ENCODE measurements at places on chromosomes 6 and 20.

DNA sequence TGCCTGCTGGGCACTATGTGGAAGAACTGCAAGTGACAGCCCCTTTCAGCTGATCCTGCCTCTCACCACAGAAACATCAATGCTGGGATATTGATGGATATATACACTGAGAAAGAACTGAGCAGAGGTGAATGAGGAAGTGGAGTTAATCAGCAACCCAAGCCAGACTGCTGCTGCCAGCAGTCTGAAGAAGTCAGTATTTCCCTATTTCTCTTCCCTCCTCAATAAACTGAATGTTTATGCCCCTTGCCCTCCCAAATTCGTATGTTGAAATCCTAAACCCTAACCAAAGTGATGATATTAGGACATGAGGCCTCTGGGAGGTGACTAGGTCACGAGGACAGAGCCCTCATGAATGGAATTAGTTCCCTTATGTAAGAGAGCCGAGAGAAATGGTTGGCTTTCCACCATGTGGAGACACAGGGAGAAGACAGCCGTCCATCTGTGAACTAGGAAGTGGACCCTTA, 76.3 kb downstream of the CDK19 start:
- DNase-seq: no peak

- no peak for DNase-seq
These were observed 181.0 kb downstream of the COL12A1 start for GRCh38 chr6:75024828-75025227.

DNA sequence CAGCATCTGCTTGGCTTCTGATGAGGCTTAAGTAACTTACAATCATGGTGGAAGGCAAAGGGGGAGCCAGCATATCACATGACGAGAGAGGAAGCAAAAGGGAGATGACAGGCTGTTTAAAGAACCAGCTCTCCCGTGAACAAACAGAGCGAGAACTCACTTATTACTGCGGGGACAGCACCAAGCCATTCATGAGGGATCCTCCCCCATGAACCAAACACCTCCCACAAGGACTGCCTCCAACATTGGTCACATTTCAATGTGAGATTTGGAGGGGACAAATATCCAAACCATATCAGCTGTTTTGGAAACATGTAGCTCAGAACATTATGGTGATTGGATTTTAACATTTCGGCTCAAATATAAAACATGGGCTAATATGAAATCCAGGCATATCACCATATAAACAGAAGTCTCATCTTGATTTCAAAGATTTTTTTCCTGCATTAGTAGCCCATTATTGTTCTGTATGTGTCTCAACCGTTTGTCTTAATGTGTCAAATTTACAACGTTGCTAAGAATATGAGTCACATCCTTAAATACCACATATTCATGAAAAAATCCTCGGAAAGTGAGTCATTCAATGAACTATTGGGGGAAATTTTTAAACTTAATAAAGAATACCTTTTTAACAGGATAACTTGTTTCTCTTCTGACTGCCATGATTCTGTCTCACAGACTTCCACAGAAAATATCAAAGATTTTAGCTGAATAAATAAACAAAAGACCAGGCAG, 894.3 kb downstream of the TFAP2A start:
- DNase-seq: no peak

- no peak for DNase-seq
These were observed 186.9 kb downstream of the ZFP64 start for GRCh38 chr20:52004715-52005114.

DNA sequence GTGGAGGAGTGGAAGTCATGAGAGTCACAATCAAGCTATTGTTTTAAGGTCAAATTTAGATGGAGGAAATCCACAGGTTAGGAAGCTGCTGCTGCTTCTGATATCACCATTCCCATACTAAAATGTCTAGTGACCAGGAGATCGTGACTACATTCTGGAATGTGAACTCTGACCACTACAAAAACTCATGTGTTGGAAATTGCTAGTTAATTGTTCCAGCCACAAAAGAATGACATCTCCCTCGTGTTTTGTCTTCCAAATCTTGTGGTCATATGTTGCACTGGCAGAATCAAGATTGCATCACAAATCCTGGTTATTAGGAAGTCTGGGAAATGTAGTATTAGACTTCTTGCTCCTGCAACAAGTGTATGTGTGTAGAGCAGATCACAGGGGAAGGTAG, 441.9 kb downstream of the CD109 start:
- no peak for DNase-seq

- no peak for DNase-seq
These were observed 49.6 kb upstream of the GFRAL start for GRCh38 chr6:55277646-55278045.

- DNase-seq: no peak
These were observed 13.7 kb upstream of the RTF2 start for GRCh38 chr20:56454754-56455153.

GRCh38 chr20:4829514-4830215, 108.0 kb downstream of the PRND start:
- no peak for DNase-seq

DNA sequence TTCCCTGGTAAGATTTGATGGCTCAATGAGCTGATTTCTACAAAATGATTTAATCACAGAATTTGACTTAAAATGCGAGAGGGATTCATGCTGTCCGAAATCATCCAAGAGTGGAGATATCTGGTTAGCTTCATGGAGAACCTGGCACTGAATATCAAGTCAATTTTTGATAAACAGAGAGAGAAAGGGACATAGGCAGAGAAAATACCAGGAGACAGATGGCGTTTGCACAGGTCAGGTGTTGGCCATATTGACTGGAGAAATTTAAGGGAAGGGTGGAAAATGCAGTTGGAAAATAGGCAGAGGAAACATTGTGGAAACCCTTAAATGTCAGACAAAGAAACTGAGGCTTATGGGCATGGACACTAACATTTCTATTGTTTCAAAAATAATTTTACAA, 47.0 kb downstream of the BCAS1 start:
- DNase-seq: no peak

DNA sequence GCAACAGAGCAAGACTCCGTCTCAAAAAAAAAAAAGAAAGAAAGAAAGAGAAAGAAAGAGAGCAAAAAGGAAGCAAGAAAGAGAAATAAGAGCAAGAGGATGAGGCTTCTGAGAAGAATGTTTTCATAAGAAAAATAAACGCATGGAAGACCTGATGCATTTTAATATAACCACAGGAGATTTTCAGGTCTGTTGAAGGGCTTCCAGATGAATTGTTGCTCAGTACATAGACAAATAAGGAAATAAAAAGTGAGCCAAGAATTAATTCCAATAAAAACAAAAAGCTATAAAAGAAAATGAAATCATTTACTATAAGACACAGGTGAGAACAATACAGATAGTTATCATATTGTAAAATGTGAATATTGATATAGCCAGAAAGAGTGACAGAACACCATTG, 43.5 kb downstream of the PERP start:
- no peak for DNase-seq

- no peak for DNase-seq
These were observed 556 bp upstream of the MROH8 start for GRCh38 chr20:37179683-37180524.

DNA sequence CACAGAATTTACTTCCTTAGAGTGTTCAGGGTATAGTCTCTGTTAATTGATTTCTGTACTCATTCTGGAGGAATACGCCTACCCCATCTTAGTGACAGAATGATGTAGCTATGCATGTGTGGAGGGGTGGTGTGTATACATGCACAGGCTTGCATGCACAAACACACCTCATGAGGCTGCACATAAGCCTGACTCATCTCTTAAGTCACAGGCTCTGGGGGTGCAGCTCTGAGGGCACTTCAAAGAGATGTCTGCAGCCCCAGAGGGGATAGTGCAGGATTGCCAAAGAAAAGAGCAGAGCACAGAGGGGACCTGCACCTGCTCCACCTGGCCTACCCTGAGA, 24.6 kb downstream of the TBX18 start:
- DNase-seq: no peak

DNA sequence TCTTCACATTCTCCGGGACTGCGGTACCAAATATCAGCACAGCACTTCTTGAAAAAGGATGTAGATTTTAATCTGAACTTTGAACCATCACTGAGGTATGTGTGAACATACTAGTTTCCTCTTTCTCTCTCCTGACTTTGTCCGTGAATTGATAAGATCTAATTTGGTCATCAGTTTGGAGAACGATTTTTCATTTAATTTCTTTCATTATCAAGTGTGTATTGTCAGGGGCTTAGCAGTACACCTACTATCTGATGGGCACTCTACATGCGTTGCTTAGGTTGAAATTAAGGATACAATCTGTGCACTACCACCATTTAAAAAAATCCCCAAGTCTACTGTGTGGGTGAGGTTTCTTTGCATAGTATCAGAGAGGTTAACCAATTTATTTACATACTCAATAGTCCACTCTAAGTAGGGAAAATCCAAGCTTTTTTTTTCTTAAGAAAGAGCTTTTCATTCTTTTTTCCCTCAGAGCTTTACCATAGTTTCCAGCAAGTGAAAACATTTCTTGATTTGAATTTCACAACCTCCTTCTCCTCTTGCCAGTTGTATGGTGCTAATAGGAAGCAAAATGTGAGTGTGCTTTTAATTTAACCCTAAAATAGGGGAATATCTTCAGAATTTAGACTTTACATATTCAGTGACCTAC, 105.4 kb upstream of the ESR1 start:
- no peak for DNase-seq

DNA sequence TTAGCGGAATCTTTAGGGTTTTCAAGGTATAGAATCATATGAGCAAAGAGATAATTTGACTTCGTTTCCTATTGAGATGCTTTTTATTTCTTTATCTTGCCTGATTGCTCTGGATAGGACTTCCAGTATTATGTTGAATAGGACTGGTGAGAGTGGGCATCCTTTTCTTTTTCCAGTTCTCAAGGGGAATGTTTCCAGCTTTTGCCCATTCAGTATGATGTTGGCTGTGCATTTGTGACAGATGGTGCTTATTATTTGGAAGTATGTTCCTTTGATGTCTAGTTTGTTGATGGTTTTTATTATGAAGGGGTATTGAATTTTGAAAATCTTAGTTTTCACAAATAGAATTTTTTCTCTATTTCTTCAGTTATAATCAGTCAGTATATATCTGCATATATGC, 656.6 kb upstream of the MAP3K7 start:
- no peak for DNase-seq

GRCh38 chr20:41509316-41510200, 108.6 kb downstream of the CHD6 start:
- no peak for DNase-seq

DNA sequence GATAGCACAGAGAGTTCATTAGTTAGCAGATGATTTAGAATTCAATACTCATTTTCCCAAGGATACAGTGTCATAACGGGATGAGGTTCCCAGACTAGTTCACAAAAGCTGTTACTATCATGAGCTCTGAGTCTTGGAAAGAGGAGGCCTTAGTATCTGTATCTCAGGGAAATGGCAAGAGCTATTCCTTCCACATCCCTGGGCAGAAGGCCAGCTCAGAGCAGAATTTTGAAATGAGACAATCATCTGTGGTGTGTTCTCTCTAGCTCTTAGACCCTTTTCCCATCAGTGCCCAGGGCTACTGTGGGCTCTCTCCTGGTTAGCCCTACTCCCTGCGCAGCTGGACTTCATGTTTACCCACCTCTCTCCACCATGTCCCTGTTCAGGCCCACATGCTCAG, 64.5 kb downstream of the JAG1 start:
- no peak for DNase-seq

- DNase-seq: no peak
These were observed 119.9 kb upstream of the ENPP5 start for GRCh38 chr6:46290421-46291274.

- no peak for DNase-seq
These were observed 2.6 kb upstream of the ZSCAN12 start for GRCh38 chr6:28402197-28402596.

GRCh38 chr6:33975661-33976436, 170.0 kb downstream of the GRM4 start:
- no peak for DNase-seq

- no peak for DNase-seq
These were observed 55.8 kb upstream of the DUSP22 start for GRCh38 chr6:236519-236918.

- no peak for DNase-seq
These were observed 54.6 kb downstream of the DLL1 start for GRCh38 chr6:170236131-170236836.

GRCh38 chr6:129754750-129755149, 44.8 kb upstream of the ARHGAP18 start:
- no peak for DNase-seq

DNA sequence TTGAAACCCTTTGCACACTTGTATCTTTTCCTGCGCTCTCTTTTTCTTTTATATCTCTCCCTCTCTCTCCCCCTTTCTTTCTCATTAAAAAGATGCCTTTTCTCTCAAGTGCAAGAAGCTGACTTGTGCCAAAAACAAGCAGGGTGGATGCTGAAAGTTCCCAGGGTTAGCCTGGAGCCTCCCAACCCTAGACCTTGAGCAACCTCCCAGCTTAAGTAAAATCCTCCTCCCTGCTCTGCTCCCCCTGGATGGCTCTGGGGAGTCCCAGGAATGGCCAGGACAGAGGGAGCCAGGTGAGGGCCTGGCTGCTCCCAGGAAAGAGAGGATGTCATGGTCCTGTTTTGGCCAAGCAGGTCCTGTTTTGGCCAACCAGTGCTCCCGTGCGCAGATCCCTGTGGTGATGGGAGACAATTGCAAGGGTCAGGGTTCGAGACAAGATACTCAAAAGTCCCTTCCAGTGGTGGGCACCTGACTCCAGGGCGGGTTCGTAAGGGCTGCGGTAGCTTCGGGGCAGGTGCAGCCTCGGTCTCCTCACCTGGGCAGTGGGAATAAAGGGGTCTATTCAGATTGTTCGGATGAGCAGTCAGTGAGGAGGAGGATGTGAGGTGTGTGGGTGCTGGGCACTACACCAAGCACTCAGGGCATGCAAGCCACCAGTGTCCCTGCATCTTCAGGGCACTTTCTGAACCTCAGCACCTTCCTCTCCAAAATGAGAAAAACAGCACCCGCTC, 49.4 kb downstream of the EYA2 start:
- DNase-seq: no peak

GRCh38 chr6:35729722-35730121, 7.1 kb upstream of the ARMC12 start:
- no peak for DNase-seq

GRCh38 chr6:51511081-51511480, 576.3 kb downstream of the PKHD1 start:
- no peak for DNase-seq

GRCh38 chr20:43752561-43753301, 25.9 kb upstream of the GTSF1L start:
- no peak for DNase-seq

DNA sequence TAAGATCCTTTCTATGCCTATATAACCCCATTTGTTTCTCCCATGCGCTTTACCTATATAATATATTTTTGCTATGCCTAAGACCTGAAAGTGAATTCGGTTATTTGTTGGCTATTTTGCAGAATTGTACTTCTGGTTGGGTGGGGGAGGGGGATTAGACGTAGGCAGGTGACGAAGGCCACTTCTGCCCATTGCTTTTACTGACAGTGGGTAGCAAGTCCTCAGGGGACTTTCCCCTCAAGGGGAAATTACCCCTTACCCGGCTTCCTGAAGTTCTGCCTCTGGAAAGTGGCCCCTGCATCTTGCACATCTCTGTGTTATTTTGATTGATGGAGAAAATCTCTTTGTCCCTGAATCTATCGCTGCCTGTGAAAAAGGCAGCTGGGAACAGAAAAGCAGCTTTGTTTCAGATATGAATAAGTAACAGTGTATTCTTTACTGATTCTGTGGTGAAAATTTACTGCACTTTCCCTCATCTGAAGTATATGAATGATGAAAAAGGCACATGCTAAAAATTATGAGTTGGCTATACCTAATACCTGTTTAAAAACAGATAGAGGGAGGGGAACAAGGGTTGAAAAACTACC, 133.9 kb downstream of the UTRN start:
- no peak for DNase-seq
